ENCODE measurements at places on chromosomes 1 and 21.

GRCh38 chr1:89649783-89650182 is 16.9 kb downstream of the LRRC8C start:
- DNase-seq, result no peak

DNA sequence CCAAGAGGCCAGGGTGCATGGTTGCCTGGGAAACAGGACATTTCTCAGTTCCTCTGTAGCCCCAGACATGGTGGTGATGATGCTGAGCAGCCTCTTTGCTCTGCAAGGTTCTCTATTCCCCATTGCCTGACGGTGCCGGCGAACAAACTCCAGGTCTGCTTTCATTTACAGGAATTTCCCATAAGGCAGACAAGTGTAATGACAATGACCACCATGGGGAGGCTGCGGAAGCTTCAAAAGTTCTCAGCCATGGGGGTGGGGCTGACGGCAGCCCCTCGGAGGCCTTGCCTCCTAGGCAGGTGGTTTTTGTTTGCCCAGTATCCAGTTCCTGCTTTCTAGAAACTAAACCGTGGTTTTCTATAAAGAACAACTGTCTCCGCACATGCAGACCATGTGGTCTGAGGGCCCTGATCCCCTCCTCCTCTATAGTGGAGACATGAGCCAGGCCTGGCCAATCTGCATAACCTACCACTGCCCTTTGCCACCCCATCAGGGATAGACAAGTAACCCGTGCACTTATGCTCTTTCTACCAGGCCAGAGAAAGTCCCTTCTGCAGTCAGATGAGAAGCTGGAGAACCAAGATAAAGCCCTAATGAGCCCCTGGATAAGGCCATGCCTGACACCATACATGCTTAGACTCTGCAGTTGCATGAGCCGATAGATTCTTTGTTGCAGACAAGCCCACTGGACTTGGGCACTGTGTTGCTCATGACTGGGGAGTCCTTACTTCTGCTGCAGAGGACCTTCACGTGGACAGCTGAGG is 54.1 kb downstream of the LDLRAD2 start:
- no peak for DNase-seq

- DNase-seq, result no peak
Observed at GRCh38 chr1:86114816-86115400, 41.7 kb downstream of the COL24A1 start.

DNA sequence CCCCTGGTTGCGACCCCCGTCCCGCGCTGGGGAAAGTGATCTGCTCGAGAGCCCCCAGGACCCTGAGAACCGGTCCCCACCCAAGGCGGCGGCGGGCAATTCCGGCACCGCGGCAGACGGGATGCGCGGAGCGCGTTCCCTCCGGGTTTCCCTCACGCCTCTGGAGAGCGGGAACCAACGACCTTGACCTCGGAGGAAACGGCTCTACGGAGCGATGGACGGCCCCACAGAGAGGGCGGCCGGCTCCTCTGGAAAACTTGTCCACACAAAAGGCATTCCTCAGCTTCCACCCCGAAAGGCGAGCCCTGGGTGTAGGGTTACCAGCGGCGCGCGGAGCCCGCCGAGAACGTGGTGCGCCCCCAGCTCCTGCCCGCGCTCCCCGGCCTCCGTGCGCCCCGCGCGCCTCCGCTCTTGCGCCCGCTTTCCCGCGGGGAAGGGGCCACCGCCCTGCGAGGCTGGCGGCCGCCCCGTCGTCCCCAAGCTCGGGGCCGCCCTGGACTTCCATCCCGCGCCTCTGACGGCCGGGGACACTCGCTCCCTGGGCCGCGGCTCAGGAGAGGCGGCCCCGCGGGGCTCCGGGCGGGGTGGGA is 391 bp upstream of the KIAA1614 start:
- peak; percentile 36 for DNase-seq

DNA sequence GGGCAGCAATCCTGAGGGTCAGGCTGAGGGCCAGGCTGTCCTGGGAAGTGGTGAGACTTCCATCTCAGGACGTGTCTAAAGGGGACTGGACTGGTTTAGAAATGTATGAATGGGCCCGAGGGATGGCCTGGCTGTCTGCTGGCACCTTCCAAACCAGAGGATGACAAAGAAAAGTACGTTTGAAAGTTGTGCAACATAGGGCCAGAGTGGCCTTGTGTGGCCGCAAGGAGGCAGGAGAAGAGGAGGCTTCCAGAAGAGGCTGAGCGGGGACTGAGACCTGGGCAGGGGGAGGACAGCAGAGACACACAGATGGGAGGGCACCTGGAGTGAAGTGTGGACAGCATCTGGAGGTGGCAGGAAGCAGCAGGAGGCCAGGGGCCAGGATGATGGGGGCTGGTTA is 2.6 kb upstream of the SYTL1 start:
- no peak for DNase-seq

DNA sequence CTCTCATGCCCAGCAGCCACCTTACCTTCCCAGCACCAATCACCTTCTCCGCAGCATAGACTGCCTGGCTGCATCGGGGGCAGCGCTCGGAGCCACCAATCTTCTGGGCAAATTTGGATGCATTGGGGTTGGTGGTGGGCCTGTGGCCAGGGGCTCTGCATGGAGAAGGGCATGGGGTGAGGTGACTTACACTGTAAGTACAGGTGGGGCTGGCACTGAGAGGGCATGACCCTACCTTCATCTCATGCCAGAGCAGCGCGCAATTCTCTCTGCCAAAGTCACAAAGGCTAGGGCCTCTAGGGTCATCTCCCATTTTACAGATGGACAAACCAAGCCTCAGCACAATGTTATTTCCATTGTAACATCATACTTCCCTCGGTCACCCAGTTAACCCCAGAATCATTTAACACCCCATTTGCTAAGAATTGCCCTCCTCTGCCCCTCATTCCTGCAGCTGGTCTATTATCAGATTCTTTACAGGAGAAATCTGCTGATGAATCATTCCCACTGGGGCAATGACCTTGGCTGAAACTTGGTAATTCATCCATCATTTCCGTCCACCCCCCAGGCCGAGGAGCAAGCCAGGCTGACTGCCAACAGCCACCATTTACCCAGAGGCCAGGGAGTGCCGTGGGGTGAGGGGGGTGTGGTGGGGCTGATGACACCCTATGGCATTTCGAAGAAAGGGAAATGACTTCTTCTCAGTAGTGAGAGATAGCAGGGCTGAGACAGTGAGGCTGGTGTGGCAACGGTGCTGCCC is 17.9 kb downstream of the CSRP1 start:
- DNase-seq, result no peak

- no peak for DNase-seq
Observed at GRCh38 chr1:177181280-177181630, 10.5 kb downstream of the BRINP2 start.

DNA sequence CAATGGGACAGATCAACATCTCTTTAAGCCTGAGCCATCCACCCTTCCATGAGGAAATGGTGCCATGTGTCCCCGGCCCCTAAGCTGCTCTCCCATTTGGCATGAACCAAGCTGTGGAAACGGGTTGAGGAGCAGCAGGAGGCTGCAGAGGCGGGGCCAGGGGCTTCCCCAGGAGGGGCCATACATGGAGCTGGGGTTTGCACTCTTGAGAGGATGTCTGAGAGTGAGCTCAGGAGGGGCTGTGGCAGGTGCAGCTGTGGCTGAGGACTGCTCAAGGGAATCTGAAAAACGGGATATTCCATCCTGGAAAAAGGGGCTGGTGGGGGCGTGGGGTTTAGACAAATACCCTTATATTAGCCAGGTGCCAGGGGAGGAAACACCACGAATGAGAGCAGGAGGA is 7.1 kb upstream of the CLEC20A start:
- DNase-seq, result no peak

GRCh38 chr1:28066393-28067154 is 21.8 kb downstream of the EYA3 start:
- no peak for DNase-seq

DNA sequence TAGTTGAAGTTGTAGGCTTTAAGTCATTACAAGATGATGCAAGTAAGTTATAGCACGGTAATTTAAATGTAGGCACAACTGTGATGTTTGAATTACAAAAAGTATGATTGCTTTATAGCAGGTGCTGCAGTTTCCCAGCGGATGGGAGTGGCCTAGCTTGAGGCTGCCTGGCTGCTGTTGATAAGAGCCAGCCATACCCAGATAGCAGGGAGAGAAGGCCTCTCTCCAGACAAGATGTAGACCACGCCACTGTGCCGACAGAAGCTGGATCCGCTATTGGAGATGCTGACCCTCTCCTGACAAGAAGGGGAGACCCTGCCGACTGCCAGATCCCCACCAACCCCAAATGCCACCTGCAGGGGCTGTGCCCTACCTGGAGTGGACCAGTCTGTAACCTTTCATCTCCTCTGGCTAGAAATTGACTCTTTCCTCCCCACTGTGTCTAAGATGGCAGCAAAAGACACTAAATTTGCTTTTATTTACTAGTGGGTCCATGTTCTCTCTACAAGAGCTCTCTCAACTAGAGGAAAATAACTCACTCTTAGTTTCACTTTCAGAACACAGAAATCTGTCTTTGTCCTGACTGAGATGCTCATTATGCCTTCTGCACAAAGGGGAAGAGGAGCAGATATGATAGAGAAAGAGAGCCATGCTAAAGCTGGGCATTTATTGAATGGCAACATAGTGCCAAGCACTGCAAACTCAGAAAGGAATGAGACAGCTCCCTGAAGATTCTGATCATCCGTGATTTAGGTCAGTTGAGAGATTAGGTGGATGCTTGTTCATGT is 127.9 kb downstream of the URB2 start:
- no peak for DNase-seq

DNA sequence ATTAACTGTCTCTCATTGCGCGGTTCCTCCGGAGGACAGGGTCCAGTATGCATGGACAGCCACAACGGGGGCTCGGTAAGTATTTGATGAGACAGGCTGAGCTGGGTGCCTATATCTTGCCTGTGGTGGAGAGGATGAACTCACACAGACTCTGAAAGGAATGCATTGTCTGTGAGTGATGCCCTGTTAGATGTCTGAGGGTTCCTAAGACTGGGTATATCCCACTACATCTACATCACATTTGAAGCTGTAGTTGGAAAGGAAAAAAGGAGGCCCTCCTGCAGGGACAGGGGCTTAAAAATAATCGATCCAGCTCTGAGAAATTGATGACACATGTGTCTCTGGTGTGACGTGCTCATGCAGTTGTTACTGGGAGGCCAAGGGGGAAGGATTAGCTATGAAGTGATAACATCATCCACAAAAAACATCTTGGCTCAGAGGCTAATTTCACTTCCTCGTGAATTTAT is 1.9 kb downstream of the ADARB1 start:
- DNase-seq, result no peak

GRCh38 chr1:61182049-61182448 is 99.7 kb downstream of the NFIA start:
- DNase-seq, result no peak

DNA sequence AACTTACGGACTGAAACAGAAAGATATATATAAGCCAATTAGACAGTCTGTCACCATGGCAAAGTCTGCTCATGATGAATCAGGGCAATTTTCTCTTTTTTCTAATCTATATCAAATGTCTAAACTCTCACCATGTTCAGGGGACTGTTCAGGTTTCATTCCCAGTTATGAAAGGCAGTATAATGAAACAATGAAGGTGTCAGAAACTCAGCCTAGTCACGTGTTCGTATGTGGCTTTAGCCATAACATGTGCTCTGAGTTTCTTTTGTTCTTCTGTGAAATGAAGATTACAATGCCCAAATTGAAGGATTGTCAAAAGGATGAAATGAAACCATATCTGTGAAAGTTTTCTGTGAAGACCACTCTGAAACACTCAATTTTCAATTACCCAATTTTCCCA is 392.9 kb downstream of the DSCAM start:
- DNase-seq, result no peak

DNA sequence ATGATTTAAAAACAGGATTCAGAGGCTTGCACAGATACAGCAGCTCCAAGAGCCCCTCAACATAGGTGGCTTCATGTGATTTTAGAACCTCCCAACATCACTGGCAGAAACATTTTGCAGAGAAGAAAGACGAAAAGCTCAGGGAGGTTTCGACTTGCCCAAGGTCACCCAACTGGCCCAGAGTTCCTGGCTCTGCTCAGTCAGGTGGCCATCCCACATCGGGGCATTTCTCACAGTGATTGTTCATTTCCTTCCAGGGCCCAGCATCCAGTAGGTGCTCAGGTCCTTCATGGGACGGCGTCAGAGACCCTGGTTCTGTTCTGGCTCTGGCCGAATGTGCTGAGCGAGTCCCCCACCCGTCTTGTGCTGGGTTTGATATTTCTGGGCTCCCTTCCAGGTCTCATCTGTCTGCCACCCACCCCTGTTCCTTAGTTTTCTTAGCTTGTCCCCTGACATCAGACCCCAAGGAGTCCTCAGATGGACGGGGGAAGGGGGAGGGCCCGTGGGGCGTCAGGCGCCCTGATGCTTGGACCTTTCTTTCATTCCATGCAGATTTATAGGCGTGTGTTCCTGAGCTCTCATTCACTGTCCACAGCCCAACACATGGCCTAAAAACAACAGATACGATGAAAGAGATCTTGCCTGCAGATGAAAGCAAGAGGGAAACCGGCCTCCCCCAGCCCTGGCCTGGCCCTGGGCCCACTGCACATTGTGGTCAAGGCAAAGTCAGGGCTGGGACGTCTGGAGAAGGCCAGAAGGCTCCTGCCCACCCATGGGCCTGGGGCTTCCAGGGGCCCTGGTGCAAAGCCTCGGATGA is 123.1 kb upstream of the ZBTB40 start:
- DNase-seq, result no peak

DNA sequence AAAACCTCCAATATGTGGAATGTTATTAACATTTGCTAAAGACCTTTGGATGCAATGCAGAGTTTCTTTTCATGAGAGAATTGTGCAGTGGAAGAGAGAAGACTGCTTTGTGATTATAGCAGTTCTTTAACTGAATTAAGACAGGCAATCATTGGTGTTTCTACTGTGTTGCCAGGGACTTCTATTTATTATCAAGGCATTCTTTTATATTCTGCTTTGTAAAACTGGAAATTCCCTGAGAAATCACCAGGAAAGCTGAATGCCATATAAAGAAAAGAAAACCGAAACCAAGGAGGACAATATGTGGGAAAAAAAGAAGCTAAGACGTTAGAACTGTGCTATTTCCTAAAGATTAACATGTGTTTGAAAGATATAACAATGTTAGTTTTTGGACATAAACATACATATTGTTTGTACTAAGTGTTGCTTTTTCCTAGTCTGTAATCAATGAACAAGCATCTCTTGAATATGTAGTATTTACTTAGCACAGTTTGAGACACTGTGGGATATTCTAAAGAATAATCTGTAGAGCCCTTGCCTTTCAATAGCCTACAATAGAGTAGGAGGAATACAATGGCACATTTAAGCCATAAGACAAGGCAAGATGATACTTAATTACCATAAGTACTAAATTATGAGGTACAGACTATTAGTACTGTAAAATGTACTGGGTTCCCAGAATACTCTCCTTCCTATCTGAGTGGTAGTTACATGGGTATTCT is 47.1 kb downstream of the EXTL2 start:
- no peak for DNase-seq

- DNase-seq, result no peak
Observed at GRCh38 chr21:35779690-35780570, 280.4 kb downstream of the SETD4 start.

- DNase-seq, result peak; percentile 56
Observed at GRCh38 chr1:32014199-32014947, 705 bp downstream of the KHDRBS1 start.

DNA sequence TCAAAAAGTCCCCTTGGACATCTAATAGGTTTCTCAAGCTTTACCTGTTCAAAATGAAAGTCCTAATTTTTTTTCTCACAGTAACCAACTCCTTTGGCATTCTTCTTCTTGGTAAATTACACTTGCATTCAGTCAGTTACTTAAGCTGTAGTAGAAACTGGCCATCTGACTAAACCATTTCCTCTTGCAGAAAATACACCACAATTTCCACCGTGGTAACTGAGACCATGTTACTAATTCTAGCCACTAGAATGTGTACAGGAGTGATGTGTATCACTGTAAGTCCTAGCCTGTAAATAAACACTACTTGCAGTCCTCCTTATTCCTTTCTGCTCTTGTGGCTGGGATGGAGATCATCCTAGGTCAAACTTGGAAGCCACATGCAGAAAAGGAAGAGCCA is 965.4 kb upstream of the TMPRSS15 start:
- no peak for DNase-seq
